ENCODE measurements at places on chromosomes 4 and X.

- no peak for DNase-seq
Observed at GRCh38 chrX:147853701-147854100, 58.0 kb upstream of the FMR1 start.

GRCh38 chr4:95510145-95510544, 38.6 kb downstream of the UNC5C start:
- no peak for DNase-seq

DNA sequence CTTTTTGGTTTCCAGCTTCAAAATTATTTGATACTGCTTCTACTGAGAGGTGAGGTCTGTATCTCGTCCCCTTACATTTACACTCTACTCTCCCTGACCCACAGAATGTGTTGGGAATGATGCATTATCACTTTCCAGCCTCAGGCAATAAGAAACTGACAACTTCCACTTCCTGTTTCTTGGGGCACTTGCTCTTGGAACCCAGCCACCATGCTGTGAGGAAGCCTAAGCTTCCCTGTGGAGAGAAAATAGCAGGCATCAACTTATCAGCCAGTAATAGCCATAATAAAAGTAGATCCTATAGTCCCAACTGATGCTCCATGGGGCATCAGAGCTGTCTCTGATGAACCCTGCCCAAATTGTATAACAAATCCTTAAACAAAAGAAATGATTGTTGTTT, 32.6 kb downstream of the RELL1 start:
- no peak for DNase-seq

DNA sequence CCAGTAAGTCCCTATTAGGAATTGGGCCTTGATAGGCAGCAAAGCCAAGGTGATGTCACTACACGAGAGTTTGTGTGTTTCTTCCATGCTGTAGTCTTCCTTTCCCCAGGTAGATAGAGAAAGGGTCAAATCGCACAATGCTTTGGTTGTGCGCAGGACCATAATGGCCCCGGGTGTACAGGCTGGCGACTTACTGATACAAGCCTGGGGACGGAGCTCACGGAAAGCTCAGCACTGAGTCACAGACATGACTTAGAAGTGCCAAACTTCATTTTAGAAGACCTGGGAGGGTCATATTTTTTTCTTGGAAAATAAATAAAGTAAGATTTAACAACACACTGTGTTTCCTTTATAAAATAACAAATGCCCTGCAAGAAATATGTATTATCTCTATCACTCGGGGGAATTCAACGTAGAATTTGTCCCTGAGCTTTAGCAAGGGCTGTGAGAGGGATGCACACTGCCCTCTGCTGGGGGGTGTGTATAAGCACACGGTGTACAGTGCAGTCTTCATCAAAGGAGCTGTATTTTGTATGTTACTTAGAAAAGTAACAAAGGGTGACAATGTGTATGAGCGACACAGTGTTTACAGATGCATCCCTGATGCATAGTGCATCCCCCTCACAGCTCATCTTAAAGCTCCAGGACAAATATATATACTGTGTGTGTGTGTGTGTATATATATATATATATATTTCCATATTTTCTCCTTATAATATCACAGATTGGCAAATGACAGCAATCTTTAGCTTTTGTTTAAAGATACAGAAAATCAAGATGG, 254.5 kb upstream of the VEGFC start:
- DNase-seq = no peak

- no peak for DNase-seq
Observed at GRCh38 chrX:21741364-21741763, 16.6 kb downstream of the SMPX start.

DNA sequence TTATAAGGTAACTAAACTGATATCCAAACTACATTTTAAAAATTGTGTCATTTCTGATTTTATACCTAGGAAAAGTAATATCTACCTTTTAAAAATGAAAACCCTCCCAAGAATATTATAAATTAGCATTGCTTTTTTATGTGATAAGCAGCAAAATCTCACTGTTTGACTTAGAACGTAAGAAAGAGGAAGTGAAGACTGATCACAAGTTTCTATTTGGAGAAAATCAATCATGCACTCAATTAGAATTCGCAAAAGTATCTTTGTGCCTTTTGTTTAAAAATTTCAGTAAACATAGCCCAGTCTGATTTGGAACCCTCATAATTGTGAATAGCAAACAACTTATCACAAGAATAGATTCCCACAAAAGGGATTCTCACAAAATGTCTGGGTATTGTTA, 142.7 kb downstream of the TENM3 start:
- no peak for DNase-seq

GRCh38 chr4:123350726-123351125, 45.9 kb upstream of the SPRY1 start:
- DNase-seq = no peak

- DNase-seq = no peak
Observed at GRCh38 chr4:98352940-98353339, 91.8 kb downstream of the RAP1GDS1 start.

GRCh38 chr4:152938237-152938947, 2.3 kb downstream of the FHDC1 start:
- DNase-seq = no peak
